Glomerular endothelial cell (primary cell): ENCODE measurements at places on chromosomes 7 and 10.

DNA sequence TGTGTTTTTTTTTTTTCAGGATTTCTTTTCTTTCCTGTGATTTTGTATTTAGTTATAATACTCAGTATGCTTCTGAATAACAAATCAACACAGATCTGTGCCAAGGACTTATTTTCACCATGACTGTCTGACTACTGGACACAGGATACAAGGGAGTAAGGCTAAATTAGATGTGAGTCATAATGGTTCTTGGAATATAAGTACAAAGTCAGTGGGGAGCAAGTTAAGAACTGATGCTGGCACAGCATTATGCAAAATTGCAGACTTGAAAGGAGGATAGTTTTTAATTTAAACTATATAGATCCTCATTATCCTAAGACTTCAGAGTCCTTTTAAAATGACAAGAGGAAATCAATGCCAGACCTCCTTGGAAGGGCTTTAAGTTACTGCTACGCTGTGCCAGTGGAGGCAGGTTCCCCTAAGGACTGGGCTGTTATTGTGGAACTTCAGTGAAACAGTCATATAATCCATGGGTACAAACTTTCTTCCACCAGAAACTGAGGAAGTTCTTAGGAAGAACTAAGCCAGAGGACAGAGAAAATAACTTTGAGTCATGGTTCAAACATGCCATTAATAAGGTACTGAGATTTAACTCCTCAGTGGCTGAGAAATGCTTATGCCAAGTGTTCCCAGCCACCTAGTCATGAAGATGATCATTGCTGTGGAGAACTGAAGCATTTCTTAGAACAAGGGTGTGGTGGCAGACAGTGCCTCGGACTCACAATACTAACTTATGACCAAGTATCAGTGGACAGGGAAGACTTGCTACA lies 531.2 kb downstream of the HTR7 start:
- DNase-seq: no peak

- no peak for DNase-seq
These were observed 150.8 kb downstream of the DGKI start for GRCh38 chr7:137695942-137696341.

- DNase-seq: no peak
These were observed at the start of gene SRPK2 for GRCh38 chr7:105388356-105389087. TSS of gene SRPK2 (minus strand) at chr7:105388921.

DNA sequence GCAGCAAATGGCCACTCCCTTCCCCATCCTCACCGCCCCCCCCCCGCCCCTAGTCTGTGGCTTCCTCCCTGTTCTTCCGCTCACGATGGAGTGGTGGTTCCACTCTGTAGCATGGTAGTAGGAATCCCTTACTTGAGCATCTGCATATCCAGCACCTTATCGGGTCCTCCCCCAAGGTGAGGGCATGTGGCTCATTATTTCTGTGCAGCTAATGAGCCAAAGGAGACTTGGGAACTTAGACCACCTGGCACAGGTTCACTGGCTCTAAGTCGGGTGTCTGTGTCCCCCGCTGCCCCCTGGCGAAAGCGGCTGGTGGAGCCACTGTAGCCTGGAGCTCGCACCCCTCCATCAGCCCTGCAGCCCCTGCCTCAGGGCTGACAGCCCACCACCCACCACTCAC lies 22.8 kb upstream of the GPR26 start:
- no peak for DNase-seq

GRCh38 chr7:21868576-21868850 lies 77.2 kb downstream of the CDCA7L start:
- no peak for DNase-seq

GRCh38 chr7:19617901-19618300 lies 90.9 kb downstream of the POLR1F start:
- DNase-seq: no peak

GRCh38 chr7:132076301-132077035 lies 499.8 kb downstream of the PLXNA4 start:
- no peak for DNase-seq

GRCh38 chr7:76381814-76382213 lies 23.0 kb upstream of the YWHAG start:
- DNase-seq: no peak

- DNase-seq: no peak
These were observed 291.9 kb downstream of the SH2D4B start for GRCh38 chr10:80829562-80829961.

DNA sequence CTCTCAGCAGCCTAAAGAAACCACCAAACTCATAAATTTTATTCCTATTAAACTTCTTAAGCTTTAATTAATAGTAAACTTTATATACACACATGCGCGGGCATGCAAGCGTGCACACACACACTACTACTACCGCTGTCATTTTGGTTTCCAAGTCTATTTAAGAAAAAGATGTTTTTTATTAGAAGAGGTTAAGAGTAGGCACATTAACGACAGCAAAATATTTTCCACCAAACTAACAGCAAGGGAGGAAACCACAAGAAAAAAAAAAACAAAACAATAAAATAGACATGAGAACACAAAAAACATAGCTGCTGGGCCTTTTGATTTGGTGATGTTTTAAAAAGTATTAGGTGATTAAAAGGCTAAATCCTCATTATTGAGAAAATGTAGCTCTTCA lies 28.6 kb downstream of the RTKN2 start:
- DNase-seq: no peak

- no peak for DNase-seq
These were observed 1.0 kb upstream of the CHST15 start for GRCh38 chr10:124094419-124094785.

DNA sequence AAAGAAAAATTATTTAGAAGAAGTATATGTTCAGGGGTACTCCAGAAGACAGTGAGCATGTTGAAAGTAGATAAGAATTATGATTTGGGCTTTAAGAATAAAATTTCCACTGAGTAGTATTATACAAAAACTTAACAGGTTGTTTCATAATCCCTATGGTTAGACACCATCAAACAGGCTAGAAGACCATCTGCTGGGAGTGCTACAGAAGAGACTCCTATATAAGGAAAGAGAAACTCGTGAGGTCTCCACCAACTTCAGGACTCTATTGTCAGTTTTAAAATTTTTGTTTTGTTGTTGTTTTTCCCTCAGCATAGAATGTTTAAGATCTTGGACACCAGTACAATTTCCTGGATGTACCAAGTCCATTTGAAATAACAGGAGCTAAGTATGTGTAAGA lies 13.1 kb downstream of the DNAJC1 start:
- DNase-seq: no peak

DNA sequence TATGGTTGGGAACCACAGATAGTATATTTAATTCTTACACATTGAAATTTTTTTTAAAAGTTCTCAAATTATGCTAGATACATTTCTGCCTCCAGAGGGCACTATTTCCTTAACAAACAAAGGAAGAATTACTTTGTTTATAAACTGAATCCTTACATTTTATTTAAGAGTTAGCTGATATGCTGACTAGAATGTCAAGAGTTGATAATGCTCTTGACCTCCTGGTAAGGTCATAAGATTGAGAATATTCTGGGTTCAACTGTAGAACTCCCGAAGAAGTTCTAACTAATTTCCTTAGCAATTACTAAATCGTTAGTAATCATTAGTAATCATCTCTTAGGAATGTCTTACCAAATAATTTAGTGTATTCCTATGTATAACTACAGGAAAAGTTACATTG lies 95.3 kb upstream of the CYP26C1 start:
- peak; percentile 36 for DNase-seq

GRCh38 chr7:38292442-38292841 lies 19.0 kb upstream of the TARP start:
- no peak for DNase-seq

- DNase-seq: no peak
These were observed 71.3 kb downstream of the HDAC9 start for GRCh38 chr7:18566829-18567228.

DNA sequence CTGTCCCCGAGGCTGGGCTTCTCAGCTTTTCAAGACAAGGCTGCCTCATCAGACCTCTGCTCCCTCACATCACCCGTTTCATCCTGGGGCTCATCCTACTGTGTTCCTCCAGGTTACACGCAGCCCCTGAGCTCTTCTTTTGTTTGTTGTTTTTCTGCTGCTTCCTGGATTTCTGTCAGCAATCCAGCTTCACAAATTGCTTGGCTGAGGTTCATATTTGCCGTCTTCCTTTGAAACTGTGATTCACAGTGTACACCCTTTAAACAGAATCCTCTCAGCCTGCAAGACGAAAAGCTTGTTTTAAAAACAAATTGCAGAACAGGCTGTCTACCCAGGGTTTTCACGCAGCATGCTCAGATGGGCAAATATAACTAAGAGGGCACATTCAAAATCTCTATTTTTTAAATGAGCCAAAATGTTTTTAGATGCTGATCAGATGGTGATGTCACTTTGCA lies 39.1 kb upstream of the PARD3 start:
- DNase-seq: no peak

DNA sequence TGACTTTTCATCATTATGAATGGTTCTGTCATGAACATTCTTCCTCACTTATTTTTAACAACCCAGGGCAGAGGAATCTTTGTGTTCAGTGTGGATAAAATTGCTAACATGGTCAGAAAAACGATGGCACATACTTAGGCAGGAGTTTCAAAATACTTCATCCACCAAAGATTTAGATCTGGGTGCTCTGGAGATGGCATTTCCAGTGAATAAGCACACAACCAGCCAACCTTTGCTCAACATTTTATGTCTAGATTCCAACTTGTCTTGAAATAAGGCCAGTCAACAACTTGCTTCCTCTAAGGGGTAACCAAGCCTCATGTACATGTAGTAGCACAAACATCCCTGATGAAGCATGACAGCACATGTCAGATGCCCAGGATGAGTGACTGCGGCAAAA lies 33.4 kb upstream of the ADRB1 start:
- no peak for DNase-seq

GRCh38 chr10:86547296-86547695 lies 25.7 kb upstream of the WAPL start:
- DNase-seq: no peak

GRCh38 chr10:96257944-96258343 lies 13.4 kb downstream of the BLNK start:
- no peak for DNase-seq

- no peak for DNase-seq
These were observed 19.1 kb upstream of the SVOPL start for GRCh38 chr7:138720286-138720685.

GRCh38 chr7:128141683-128142195 lies 99.3 kb upstream of the LEP start:
- DNase-seq: no peak

DNA sequence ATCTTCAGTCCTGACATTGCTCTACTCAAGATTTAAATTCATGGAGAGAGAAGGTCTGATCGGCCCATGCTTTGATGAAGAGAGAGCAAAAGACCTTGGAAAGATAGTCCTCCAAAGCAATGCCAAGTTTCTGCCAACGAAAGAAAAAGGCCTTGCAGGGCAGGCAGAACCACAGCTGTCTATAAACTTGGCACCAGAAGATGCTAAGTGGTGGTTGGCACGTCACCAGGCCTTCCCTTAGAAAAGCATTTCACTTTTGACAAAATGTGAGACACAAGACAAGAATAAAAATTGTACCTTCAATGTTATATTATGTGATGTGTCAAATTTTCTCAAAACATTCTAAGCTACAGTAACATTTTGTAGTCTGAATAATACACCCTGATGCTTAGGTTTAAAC lies 42.0 kb upstream of the FGFR2 start:
- DNase-seq: no peak

DNA sequence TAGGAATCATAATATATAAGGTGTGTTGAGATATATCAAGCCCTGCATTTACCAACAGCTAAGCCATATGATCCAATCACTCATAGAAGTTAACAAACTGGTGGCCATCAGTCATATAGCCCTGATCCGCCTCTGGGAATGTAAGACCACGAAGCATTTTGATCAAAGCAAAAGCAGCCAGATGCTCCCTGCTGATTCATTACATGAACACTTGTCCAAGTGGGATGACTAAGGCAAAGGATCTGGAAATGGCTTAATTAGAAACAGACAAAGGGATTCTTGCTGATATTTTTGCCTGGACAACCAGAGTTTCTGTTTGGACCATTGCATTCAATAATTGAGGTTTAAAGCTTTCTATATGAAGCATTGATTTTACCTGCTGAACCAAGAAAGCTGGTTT lies 535.5 kb downstream of the GPAM start:
- no peak for DNase-seq

DNA sequence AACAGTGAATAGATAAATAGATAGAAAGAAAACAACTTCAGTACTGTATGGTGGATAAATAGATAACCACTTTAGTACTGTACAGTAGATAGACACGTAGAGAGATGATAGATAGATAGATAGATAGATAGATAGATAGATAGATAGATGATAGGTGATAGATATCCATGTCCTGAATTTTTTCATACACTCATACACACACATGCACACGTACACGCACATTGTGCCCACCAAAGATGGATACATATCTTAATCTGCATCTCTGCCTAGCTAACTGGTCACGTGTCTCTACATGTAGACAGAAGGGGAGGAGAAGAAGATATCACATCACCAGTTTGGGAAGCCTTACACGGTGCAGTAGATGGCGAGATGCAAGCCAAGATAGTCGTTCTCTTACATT lies 99.2 kb downstream of the ARID5B start:
- no peak for DNase-seq

DNA sequence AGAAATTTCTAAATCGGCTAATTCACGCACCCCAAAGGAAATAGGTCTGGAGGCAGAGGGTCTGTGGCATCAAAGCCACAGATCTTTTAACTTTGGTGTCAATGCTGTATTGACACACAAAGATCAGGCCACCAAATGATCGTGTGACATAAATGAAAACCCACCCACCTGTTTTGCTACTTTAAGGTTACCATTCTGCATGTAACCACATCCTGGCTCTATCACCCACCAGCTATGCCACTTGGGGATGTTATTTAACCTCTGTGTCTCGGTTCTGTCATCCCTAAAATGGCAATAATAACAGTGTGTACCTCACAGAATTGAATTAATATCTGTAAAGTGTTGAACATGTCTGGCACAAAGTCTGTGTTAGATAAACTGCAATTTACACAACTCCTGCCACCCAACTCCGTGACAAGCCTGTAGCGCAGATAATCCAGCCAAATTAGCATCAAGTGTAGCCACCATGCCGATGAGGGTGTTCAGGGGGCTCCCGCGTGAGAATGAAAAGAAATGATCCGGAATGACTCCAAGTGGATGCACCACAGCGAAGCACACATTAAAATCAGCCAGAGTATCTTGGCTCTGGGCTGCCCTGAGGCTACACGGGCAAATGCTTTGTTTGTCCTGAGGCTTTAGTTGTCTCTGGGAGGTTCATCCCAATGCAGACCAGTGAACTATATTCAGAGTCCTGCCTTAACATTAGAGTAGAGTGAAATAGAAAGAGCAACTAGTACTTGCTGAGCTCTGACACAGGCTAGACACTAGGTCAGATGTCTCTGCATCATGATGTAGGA lies 158.4 kb upstream of the NEBL start:
- DNase-seq: no peak

- no peak for DNase-seq
These were observed 55.3 kb downstream of the TCAF1 start for GRCh38 chr7:143846692-143847091.

GRCh38 chr10:24713086-24713485 lies 10.6 kb downstream of the ARHGAP21 start:
- no peak for DNase-seq

- no peak for DNase-seq
These were observed 43.5 kb upstream of the SLC35G1 start for GRCh38 chr10:93850031-93851015.
